ENCODE measurements at places on chromosomes 13 and 19. TPM values are rescaled to one million over a fixed set of nuclear protein-coding genes. Genes with fewer than 3 reads are reported as not detected.
A peak's percentile ranks its signal among the peaks of the same experiment; 100 is the strongest.

The RANBP3 gene
- 76.6 TPM for total RNA-seq

DNA sequence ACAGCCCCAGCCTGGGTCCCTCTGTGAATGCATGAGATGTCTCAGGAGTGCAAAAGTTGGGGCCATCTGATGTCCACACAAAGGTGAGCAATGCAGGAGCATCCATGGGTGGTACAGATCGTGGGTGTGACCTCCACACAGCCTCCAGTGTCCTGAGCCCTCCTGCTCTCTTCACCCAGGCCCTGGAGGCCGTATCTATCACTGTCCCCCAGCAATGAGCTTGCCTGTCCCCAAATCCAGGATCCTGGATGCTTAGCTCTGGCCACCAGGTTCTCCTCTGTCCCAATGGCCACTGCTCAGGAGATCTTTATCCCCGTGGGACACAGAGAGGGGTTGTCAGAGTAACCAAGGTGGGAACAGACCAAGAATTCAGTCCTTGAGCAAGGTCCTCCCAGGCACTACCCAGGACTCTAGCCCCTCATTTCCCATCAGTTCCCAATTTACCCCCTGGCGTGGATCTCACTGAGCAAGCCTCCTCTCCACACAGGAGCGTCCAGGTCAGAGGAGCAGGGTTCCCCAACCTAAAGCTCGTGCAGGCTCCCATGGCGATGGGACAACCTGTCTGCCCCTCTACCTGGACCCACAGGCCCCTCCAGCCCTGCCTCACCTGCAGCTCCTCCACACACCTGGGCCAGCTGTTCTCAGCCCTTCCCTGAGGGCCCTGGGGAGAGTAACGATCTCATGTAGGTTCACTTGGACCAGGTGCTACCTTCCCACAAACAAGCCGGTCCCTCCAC lies 11.3 kb downstream of the CEACAM21 start:
- no peak for DNase-seq

The ERFL gene
- not detected for total RNA-seq

GRCh38 chr13:46270416-46270815 lies 58.7 kb downstream of the LRRC63 start:
- no peak for DNase-seq

- no peak for DNase-seq
Measured at GRCh38 chr13:35824395-35824794, 306.8 kb downstream of the DCLK1 start.

DNA sequence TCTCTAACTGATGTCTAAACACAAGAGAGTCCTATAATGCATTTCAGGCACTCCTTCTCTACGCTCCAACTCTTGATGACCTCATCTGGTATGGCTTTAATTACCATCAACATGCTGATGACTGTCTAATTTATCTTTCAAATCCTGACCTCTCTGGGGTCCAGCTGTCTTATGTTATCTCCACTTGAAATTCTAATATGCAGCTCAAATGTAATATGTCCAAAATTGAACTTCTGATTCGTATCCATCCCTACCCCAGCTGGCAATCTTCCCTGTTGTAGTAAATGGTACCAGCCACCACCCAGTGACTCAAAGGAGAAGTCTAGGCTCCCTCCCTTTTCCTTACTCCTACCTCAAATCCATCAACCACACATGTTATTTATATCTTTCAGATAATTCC lies 288.0 kb upstream of the SLC10A2 start:
- no peak for DNase-seq

DNA sequence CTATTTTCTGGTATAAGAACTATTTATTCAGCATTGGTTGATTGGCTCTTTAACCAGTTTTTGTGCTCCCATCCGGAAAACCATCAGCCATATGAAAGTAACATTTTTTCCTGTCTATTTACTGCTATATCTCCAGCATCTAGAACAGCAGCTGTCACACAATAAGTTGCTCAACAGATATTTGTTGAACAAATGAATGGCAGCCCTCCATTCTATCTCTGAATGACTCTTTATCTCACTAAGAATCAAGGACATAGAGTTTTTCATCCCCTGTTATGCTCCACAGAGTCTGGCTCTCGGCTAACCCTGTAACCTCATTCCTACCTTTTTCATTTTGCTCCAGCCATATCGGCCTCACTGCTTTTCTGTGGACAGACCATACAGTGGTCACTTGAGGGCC lies 145.5 kb downstream of the SLITRK6 start:
- no peak for DNase-seq

DNA sequence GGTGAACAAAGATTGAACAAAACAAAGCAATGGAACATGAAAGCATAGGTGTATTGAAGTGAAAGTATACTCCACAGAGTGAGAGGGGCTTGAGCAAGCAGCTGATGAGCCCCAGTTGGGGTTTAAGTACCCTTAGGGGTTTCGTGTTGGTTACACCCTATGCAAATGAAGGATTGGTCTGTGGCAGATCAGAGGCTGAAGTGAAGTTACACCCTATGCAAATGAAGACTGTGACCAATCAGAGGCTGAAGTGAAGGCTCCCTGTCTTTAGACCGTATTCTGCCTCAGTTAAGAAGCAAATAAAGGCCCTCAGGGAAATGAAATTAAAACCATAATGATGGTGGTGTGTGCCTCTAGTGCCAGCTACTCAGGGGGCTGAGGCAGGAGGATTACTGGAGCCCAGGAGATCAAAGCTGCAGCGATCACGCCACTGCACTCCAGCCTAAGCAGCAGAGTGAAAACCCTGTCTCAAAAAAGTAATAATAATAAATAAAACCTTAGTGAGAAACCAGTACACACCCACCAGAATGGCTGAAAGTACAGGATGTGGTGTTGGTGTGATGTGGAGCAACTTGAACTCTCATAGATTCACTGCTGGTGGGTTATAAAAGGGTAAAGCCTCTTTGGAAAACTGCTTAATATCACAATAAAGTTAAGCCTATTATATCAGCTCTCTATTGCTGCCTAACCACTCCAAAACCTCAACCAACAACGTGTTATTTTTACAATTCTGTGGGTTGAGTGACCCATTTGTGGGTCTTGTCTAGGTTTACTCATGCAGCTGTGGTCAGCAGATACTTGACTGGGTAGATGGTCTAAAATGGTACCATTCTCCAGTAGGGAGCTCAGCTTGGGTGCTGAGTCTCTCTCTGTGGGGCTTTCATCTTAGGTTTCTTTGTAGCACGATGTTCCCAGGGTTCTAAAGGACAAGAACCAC lies 12.8 kb upstream of the UPF3A start:
- no peak for DNase-seq

DNA sequence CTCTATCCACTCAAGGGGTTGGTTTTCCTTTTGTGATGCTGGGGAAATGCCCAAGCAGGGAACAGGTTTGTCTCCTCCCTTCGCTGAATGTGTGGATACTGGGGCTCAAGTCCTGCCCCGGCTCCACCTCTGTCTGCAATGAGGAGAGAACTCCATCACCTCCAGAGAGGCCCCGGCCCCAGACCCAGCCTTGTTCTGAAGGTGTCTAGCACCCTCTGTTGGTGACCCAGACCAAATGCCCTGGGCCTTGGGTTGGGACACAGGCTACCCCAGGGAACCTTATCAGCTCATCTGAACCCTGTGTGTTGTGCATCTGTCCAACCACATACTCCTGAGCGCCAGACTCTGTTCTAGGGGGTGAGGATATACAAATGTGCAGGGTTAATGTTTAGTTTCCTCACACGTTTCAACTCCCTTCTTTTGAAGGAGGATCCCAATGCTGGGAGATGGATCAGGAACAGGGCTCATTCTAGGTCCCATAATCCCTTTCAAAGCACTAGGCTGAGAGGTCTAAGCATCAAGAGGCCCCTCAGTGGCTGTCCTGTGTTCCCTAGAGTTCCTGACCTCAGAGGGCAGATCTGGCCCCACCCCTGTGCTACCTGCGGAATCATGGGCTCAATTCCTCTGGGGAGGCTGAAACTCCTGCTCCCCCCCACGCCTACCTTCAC lies 112.5 kb upstream of the SLC7A1 start:
- peak; percentile 49 for DNase-seq

The FCAR gene
- total RNA-seq: 0.32 TPM

GRCh38 chr19:28221736-28222135 lies 991.2 kb downstream of the UQCRFS1 start:
- DNase-seq: no peak

- DNase-seq: no peak
Measured at GRCh38 chr13:20727856-20728255, 24.4 kb downstream of the IL17D start.

DNA sequence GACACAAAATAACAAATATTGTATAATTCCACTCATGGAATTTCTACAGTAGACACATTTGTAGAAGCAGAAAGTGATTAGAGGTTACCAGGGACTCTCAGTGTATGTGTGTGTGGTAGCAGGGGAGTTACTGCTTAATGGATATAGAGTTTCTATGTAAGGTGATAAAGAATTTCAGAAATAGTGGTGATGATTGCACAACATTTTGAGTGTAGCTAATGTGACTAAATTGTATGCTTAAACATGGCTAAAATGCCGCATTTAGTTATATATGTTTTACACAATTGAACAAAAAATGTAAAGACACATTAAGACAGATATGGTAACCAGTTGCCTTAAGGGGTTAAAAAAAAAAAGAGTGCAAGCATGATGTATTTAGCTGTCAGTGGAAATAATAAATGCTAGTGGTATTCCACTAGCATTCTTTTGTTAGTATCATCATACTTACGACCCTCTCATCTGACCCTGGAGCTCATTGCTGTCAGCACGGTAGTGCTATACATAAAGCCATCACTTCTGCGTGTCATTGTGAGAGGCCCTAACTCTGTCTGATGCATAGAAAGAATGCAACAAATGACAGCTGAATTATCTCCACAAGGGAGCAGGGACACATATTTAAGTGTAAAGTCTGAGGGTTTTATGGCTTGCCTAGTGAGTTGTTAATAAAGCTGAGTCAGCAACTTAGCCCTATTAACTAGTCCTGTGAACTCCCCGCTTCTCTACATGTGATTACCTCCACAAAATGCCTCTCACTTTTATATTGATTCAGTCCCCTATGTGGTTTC lies 134.1 kb upstream of the RXFP2 start:
- DNase-seq: no peak

- no peak for DNase-seq
Measured at GRCh38 chr13:103539721-103540381, 473.6 kb upstream of the SLC10A2 start.

GRCh38 chr13:56283262-56283828 lies 857.4 kb upstream of the PRR20A start:
- DNase-seq: no peak

GRCh38 chr13:65292488-65292901 lies 1937.6 kb downstream of the PCDH9 start:
- DNase-seq: no peak

The CBY2 gene
- total RNA-seq: not detected

DNA sequence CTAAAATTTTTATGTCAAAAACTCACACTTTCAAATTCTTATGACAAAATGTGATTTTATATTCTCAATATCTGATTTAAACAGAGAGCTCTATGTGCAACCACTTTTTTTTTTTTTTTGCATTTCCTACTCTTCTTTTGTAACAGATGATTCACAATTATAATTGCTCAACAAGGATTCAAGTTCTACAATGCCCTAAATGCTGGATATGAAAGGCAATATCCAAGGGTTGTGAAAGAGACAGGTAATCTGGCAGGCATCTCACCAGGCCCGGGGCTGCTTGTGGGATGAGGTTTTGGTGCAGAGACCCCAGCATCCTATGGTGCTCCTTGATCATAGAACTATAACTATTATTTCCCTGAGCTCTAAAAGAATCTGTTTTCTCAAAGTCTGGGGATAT lies 363.6 kb upstream of the NBEA start:
- DNase-seq: no peak

The CEACAM20 gene
- total RNA-seq: not detected

The NTF4 gene
- total RNA-seq: not detected

The KLF1 gene
- not detected for total RNA-seq

GRCh38 chr19:55611983-55612645 lies 6.7 kb downstream of the ZNF865 start:
- no peak for DNase-seq

The SUCLA2 gene
- total RNA-seq: 167 TPM

- DNase-seq: no peak
Measured at GRCh38 chr13:105878119-105878700, 657.3 kb downstream of the EFNB2 start.

GRCh38 chr19:14004619-14005348 lies 1.3 kb downstream of the RFX1 start:
- peak; percentile 70 for DNase-seq

The PRTN3 gene
- total RNA-seq: not detected

DNA sequence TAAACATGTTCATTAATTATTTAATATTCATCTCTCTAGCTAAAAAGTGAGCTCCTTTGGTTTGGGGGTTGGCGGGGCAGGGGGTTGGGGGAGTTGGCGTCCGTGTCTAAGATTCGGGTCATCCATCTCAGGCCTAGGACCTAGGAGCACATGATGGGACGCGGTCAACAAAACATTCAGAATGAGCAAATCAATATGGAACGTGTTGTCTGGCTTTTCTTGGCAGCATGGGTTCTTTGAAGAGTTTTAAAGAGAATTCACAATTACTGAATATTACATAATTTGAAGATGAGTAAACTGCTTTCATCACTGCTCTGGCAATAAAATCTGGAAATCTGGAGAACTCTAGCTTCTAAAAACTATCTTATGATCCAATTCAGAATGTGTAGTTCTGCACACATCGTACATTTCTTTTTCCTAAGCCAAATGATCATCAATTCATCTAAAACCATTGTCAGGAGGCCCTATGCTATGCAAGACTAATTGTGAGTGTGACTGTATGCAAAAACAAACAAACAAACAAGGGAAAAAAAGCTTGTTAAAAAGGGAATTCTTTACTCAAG lies 5.4 kb upstream of the ARGLU1 start:
- DNase-seq: no peak

DNA sequence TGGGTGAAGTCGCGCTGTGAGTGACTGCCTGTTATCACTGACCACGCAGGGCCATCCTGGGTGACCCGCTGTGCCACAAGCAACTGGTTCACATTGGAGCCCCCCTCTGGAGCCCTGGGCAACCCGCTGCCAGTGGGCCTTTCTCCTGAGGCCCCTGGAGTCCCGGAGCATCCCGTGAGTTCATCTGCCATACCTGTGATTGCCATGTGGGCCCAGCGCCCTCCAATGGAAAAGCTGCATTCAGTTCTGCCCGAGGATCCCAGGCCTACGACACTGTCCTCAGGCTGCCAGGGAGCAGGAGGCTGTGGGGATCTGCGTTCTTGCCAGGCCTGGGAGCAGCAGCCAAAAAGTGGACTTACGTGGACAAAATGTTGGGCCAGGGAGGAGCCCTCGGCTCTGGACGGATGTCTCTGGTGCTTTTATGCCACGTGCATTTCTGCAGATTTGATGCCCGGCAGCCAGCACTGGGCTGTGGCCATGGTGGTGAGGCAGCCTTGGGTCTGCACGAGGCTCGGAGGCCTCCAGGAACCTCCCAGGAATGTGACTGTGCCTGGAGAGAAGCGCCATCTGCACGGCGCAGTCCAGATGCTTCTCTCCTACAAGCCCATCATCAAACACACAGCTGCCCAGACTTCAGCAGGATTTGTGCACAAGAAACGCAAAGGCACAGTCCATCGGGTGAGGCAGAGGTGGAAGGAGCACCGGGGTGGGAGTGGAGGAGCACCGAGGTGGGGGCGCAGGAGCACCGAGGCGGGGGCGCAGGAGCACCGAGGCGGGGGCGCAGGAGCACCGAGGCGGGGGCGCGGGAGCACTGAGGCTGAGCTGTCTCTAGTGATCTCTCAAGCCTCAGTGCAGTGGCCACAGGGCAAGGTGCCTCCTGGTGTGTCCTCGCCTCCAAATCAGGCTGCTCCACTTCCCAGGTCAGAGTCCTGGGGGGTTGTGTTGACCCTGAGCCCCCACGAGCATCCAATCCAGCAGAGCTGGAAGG lies 44.0 kb downstream of the C13orf46 start:
- DNase-seq: no peak

GRCh38 chr13:50129706-50130122 lies 114.5 kb downstream of the KCNRG start:
- DNase-seq: no peak

GRCh38 chr13:49638030-49638743 lies 9.9 kb downstream of the ARL11 start:
- DNase-seq: no peak

GRCh38 chr13:111971891-111972780 lies 94.8 kb upstream of the SOX1 start:
- no peak for DNase-seq
